ENCODE measurements at places on chromosomes 2 and 18.

DNA sequence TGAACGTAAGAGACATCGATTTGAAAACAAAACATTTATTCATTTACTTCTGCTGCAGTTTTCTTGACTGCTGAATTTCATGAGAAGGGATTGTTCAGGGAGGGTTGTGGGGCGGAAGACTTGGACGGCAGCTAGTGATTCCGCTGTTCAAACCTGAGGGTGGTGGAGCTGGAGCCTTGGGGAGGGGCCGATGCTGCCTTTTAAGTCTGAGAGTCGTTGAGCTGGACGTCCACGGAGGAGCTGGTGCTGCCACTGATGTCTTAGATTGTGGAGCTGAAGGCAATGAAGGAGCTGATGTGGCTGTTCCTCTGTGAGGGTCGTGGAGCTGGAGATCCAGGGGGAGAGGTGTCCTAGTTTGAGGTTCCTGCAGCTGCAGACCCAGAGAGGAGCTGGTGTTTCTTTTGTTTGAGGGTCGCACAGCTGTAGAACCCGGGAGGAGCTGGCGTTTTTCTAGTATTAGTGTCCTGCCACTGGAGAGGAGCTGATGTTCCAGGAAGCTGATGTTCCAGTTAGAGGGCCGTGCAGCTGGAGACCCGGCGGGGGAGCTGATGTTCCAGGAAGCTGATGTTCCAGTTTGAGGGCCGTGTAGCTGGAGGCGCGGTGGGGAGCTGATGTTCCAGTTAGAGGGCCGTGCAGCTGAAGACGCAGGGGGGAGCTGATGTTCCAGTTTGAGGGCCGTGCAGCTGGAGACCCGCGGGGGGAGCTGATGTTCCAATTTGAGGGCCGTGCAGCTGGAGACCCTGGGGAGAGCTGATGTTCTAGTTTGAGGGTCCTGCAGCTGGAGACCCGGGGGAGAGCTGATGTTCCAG, 150.9 kb downstream of the RTP5 start:
- peak; percentile 57 for DNase-seq

DNA sequence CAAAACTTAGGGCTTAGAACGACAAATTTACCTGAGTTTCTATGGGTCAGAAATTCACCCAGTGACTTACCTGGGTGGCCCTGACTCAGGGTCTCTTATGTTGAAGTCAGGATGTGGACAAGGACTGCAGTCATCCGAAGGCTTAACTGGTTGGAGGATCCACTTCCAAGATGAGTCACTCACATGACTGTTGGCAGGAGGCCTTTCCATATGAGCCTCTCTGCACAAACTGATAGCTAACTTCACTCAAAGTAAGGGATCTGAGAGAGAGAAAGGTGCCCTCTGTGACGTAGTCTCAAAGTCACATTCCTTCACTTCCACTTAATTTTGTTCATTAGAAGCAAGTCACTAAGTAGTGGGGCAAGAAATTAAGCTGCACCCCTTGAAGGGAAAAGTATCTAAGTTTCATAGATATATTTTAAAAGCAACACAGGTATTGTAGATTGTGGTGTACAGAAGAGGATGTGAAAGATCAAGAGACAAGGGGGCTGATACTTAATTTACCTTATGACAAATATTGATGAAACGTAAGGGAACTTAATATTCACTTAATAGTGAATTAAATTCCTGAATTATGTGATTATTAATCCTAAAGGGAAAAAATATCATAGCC, 48.4 kb downstream of the TANK start:
- peak; percentile 67 for DNase-seq

- no peak for DNase-seq
These were observed 54.2 kb downstream of the COMMD1 start for GRCh38 chr2:61959381-61960293.

GRCh38 chr2:26583381-26583911, 57.7 kb downstream of the CIB4 start:
- no peak for DNase-seq

GRCh38 chr18:27750014-27750413, 426.9 kb downstream of the CDH2 start:
- peak; percentile 90 for DNase-seq

DNA sequence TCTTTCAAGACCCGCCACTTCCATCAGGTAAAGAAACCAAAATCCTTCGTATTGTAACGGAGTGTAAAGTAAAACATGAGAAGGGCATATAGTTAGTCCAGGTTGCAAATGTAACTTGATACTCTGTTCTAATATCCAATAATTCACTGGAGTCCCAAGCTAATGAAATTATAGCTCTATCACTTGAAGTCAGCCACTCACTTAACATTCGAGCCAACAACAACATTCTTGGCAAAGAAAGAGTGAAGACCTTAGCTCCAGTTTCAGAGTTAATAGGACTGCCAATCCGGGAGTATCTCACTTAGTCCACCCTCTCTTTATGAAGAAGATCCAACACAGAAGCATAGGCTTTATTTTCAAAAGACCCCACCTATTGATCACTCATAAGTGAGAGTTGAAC, 298.0 kb upstream of the SOX11 start:
- DNase-seq: no peak

GRCh38 chr2:96353606-96354101, 18.1 kb downstream of the NCAPH start:
- DNase-seq: peak; percentile 65

DNA sequence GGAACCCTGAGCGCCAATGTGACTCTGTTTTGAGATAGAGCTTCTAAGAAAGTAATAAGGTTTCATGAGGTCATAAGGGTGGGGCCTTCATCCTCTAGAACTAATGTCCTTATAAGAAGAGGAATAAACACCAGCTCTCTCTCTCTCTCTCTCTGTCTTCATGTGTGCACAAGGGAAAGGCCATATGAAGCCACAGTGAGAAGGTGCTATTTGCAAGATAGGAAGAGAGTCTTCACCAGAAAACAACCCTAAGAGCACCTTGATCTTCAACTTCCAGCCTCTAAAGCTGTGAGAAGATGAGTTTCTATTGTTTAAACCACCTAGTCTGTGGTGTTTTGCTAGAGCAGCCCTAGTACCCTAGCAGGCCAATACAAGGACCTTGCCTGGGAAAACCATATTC, 55.8 kb downstream of the DOCK10 start:
- DNase-seq: no peak
